ENCODE measurements at places on chromosomes 13 and 19.

GRCh38 chr13:80348314-80348713 is 7.4 kb upstream of the SPRY2 start:
- DNase-seq: no peak

GRCh38 chr13:27304099-27304498 is 33.5 kb downstream of the RASL11A start:
- DNase-seq: no peak

DNA sequence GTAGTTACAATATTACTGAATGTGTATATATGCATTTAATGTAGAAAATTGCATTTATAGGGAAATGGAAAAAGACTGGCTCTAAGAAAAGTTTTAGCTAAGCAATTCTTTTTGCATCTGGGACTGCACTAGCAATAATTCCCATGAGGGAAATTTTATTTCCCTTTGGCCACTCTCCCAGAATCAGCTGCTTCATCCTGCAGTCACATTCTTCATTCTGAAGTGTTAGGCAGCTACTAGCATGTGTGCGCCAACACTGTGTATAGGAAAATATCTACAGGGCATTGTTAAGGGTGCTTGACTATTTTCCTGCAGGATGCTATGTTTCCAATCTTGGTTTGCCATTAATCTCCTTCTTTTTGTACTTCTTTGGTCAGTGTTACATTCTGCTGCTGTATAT is 312.8 kb upstream of the PCDH20 start:
- DNase-seq: no peak

GRCh38 chr13:107203146-107203847 is 635.4 kb upstream of the ARGLU1 start:
- DNase-seq: no peak

DNA sequence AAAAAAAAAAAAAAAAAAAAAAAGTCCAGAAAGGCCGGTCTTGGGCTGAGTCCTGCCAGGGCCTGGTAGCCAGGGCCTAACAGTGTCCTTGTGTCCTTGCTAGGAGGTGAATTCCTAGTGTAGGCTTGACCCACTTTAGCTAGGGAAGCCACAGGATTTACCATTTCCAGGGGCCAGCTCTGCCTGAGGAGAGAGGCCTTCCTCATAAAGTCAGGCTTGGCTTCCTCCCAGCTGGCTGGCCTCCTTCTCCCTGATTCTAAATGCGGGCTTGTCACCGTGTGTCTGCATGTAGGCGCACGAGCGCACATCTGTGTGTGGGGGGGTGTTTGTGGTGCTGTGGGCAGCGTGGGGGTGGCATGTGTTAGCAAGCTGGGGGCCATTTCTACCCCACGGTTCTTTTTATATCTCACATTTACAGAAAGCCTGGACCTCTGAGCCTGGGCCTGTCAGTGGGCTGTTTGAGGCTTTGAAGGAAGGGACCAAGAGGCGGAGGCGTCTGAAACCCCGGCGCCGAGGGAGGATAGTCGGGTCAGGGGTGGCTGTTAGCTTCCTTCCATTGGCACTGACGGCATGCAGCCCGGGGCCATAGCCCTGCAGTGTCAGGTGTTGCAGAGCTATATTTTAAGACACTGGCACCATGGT is 31.7 kb downstream of the IER2 start:
- DNase-seq: no peak

DNA sequence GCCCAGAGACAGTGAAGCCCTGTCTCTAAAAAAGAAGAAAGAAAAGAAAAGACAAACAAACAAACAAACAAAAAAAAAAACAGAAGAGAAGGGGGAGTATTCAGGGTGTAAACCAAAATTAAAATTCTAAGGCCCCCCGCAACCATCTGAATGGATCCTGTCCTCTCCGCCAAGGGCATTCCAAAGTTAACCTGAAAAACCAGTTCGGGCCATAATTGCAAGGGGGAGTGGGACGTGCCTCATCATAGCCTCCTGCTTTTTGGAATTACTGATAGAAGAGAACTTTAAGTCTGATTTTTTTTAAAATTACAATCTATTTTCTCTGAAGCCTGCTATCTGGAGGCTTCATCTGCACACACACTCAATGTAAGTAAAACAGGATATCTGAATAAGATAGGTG is 5.7 kb upstream of the IFNL2 start:
- DNase-seq: no peak

- no peak for DNase-seq
Measured at GRCh38 chr19:35462476-35462953, 14.5 kb downstream of the FFAR2 start.

DNA sequence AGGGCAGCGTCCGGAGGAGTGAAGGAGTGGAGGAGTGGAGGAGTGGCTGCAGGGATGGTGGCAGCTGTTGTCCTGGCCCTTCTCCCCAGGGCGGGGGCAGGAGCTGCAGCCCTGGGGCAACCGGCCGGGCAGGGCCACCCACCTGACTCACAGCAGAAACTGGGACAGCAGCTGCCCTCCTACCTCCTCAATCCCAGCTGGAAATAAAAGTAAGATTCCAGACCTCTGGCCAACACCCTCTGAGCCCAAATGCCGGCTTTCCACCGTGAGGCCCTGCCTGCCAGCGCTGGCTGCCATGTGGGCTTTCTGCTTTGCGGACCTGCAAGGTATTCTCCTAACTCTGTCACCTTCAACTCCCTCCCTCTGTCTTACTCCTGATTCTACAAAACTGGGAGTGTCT is 3.3 kb upstream of the CLPP start:
- no peak for DNase-seq

DNA sequence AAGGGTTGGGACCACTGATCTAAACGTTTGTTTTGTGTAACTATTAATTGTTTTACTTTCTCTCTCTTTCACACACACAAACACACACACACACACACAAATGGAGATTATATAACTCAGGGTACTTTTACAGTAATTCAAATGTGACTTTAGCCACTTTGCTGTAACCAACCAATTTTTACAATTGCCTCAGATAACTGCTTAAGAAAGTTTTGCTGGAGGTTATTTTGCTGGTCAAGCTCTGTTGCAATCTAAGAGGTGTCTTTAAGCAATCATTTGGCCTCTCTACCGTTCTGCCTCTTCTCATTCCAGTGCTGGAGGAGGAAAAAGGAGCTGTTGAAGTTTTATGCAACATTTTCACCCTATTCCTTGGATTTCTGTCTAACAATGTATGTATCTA is 63.0 kb downstream of the TBC1D4 start:
- DNase-seq: no peak

GRCh38 chr19:482186-483041 is 13.9 kb upstream of the MADCAM1 start:
- no peak for DNase-seq

DNA sequence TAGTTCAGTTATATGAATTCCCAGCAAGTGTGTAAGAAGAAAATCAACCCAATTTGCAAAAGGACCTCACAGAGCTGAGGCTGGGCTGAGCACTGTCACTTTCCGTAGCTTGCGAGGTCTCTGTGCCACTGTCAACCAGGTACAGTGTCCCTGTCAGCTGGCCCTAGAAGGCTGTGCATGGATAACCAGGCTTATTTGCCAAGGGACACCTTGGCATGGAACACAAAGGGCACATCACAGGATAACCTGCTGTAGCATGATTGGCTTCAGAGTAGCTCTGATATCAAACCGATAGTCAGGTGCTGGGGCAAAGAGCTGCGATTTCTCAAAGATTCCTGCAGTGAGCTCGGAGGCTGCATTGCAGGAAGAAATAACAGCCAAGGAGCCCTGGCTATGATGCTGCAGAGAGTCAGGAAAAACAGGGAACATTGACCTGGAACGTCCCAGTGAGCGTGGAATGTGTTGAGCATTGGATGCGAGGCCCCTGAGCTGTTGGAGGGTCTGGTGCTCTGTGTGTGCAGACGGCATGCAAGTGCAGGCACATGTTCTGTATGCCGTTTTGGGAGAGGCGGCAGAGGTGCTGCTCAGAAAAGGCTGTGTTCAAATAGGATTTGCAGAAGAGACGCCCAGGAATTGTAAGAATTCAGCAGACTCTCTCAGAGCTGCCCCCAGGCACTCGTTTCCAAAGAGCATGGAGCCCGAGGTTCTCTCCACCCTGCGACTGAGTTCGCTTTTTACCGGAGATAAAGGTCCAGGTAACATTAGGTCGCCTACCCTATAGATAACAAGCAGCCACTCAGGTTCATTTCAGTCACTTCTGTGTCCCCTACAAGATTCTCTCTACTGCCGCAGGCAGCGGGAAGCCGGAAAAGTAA is 213.5 kb upstream of the IRS2 start:
- no peak for DNase-seq

GRCh38 chr13:26872525-26873385 is 112.2 kb upstream of the GPR12 start:
- DNase-seq: no peak

DNA sequence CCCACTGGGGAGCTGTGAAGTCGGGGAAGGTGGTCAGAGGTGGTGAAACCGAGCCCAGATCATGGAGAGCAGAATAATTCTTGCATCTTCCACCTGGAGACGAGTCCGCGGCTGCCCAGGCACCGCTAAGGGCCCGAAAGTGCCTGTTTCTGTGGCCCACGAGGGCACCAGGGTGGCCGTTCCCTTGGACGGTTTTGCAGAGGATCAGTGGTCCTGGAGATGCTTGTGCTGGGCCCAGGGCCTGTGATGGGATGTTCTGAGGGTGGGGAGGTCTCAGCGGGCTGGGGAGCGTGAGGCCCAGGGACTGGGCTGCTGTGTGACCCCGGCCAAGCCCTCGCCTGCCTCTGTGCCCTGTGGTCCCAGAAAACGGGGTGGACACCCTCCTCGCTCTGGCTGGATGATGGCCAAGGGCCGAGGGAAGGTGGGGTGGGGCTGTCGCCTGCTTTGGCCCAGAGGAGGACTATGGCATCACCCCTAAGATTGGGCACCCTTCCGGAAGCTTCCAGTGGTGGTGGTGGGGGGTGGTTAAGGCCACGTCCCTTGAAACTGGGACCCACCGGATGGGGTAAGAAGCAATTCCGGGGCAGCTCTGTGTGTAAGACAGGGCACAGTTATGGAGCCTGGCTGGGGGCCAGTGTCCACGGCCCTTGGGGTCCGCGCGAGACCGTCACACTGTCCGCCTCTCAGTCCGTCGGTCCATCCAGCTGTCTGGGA is 51.3 kb upstream of the NFIC start:
- DNase-seq: no peak

DNA sequence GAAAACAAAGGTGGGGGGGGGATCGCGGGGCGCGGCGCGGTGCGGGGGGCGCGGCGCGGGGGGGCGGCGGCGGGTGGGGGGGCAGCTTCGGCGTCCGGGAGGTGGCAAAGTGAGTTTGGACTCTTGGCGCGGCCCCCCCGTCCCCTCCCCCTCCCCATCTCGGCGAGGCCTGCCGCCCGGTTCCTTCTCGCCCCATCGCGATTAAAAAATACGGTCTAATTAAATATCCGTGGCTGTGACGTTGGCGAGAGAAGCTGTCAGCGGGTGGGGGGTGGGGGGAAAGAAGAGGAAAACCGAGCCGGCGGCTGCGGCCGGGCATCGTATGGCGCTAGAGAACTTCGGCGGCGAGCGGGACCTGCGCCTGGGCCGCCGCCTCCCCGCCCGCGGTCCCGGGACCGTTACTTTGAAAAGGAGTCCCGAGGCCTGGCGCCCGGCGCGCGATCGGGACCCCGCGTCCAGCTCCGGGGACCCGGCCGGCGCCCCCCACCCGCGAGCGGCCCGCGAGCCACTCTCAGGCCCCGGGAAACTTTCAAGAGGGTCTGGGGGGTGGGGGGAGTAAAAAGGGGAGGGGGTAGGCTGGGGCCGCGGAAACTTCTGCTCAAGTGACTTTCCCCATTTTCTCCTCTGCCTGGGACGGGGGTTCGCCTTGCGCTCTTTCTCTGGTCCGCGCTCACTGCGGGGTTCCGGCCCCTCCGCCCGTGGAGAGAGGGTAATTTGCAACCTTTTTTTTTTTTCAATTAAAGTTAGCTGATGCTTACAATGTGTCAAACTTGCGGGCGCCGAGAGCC is 146.3 kb upstream of the ZNF536 start:
- DNase-seq: no peak

GRCh38 chr13:69391756-69392155 is 715.9 kb upstream of the ATXN8OS start:
- DNase-seq: no peak

- no peak for DNase-seq
Measured at GRCh38 chr13:51360489-51360888, 21.0 kb downstream of the SERPINE3 start.

- no peak for DNase-seq
Measured at GRCh38 chr19:3112375-3113099, 18.4 kb downstream of the GNA11 start.

DNA sequence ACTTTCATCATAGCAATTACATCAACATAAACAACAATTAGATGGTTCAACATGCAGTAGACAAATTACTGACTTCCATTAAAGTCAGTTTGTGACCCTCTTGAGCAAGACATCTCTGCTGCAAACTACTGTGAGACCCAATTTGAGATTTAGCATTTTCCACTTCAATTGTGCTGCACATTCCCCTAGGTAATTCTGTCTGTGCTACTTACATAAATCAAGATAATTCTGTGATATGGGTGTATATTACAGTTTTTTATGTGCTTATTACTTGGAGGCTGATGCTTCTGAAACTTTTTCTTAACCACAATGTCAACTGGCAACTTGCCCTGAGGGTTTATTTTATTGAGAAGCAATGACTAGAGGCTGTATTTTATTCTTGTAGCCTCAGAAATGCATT is 1714.4 kb downstream of the OLFM4 start:
- no peak for DNase-seq

GRCh38 chr19:19403373-19403901 is 2.0 kb upstream of the GATAD2A start:
- no peak for DNase-seq

- no peak for DNase-seq
Measured at GRCh38 chr13:44075113-44075512, 195.4 kb downstream of the LACC1 start.

GRCh38 chr13:110129539-110130186 is 177.3 kb downstream of the COL4A1 start:
- no peak for DNase-seq

DNA sequence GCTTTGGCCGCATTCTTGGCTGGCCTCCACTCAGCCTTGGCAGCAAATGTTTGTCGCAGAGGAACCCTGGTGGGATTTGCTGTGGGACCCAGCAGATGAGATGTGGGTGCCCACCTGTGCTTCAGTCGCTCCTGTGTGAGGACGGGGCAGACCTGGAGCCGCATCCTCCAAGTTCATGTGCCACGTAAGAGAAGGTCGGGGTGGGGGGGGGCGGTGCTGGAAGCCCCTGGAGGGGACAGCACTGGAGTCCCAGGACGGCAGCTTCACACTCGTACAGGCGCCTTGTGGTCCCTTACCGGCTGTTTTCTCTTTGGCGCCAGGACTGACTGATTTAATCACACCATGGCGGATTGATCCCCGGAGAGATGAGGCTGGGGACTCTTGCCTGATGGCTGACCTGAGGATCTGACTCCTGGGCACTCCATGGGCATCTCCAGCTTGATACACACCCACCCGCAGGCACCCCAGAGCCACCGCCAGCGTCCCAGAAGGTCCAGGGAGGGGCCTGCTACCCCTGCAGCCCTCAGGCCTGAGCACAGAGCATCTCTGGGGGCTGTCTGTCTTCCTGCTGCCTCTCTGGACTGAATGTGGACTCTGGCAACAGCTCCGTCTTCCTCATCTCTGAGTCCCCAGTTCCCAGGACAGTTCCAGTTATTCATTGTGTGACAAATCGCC is 10.0 kb upstream of the GRTP1 start:
- no peak for DNase-seq

DNA sequence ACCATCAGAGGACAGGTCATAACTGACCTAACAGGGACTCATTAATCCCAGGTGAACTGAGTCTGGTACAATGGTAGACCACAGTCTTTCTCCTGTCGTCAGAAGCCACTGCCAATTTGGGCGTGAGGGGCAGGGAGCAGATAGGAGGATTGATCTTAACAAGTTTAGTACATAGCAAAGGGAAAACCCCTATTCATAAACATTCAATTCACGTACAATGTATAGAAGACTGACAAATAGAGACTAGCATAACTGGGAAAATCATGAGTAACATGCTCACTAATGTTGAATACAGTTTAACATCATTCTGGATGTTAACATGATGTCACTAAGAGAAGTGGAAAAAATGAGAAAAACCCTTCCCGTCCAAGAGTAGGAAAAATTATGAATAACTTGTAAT is 54.1 kb downstream of the SLC7A1 start:
- no peak for DNase-seq

Measured in stimulated activated CD4-positive, alpha-beta T cell treated with anti-CD3 and anti-CD28 coated beads, TNF-alpha, amount 100 ng/mL, for 4 hours (primary cell).